ENCODE measurements at places on chromosomes 13 and 19.

DNA sequence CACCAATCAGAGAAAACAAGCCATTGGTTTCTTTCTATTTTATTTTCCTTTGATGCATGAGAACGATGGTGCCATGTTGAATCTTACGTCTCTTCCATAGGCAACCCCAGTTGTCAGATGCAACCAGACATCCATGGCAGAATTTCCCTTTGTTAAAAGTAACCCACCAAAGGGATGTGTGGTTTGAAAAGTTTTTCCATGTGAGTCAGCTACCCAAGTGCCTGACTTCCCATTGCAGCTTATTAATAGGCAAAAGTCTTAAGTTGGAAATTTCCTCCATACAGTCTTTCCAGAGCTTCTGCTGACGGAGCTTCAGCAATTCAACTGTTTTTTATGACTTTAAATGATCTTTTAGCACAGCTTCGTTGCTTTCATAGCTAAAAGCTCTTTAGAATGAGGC is 73.8 kb upstream of the FAM216B start:
- H3K36me3 ChIP-seq = no peaks in the 10 kb centered on the region
- H3K27ac ChIP-seq = no peak overlapping the region
- no peak overlapping the region for H3K4me3 ChIP-seq
- no peaks in the 10 kb centered on the region for H3K4me1 ChIP-seq

DNA sequence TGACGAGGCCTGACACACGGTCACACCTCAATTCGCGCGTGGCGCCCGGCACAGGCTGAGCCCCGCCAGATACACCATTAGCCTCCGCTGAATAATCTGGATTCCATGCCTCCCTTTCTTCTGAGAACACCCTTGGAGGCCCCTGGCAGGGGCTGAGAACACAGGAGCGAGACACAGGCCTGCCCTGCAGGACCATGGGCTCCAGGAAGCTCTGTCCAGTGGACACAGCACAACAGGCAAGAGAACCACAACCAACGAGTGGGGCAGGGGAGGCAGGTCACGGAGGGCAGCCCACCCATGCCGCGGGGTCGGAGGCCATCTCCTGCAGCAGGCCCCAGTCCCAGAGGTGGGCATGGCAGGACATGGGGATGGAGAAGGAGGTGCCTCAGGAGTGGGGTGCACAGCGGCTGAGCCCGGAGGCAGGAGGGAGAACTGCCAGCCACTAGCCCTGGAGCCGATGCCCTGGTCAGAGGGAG is 75.8 kb upstream of the C13orf46 start:
- DNase-seq = no peak
- H3K36me3 ChIP-seq = no peaks in the 10 kb centered on the region
- no peak overlapping the region for H3K27ac ChIP-seq
- no peak overlapping the region for H3K4me3 ChIP-seq
- H3K4me1 ChIP-seq = no peaks in the 10 kb centered on the region

GRCh38 chr19:39264306-39265290 is 3.6 kb upstream of the IFNL2 start:
- H3K27me3 ChIP-seq = peaks cover 17% of the 10 kb centered on the region
- H3K4me3 ChIP-seq = no peak overlapping the region
- DNase-seq = peak; percentile 54
- H3K27ac ChIP-seq = no peak overlapping the region

- H3K27ac ChIP-seq = no peak overlapping the region
- H3K27me3 ChIP-seq = no peaks in the 10 kb centered on the region
- H3K36me3 ChIP-seq = no peaks in the 10 kb centered on the region
- no peak overlapping the region for H3K4me3 ChIP-seq
These were observed 6.7 kb downstream of the NAPSA start for GRCh38 chr19:50358483-50359327.

DNA sequence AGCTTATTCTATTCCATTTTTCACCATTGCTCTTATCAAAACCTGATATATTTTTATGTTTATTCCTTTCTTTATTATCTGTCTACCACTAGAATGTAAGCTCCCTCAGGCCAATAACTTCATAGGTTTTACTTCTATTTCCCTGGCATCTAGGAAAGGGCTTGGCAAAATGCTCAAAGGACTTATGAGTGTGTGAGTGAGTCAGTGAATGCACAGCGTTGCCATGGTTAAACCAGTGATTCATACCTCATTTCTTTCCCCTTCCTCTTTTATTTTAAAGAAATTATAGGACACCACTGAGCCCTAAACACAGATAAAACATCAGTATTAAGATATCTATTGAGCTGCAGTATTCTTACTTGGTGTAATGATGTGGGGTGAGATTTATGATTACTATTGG is 162.1 kb downstream of the GPC6 start:
- H3K36me3 ChIP-seq = no peaks in the 10 kb centered on the region
- H3K4me3 ChIP-seq = no peak overlapping the region
- no peaks in the 10 kb centered on the region for H3K27me3 ChIP-seq
- no peak for DNase-seq

- no peaks in the 10 kb centered on the region for H3K27me3 ChIP-seq
- peaks cover 10% of the 10 kb centered on the region for H3K4me1 ChIP-seq
- peak overlapping the region; percentile 91 for H3K4me3 ChIP-seq
- H3K27ac ChIP-seq = no peak overlapping the region
These were observed 1.3 kb downstream of the UBE2S start for GRCh38 chr19:55406091-55406825.

DNA sequence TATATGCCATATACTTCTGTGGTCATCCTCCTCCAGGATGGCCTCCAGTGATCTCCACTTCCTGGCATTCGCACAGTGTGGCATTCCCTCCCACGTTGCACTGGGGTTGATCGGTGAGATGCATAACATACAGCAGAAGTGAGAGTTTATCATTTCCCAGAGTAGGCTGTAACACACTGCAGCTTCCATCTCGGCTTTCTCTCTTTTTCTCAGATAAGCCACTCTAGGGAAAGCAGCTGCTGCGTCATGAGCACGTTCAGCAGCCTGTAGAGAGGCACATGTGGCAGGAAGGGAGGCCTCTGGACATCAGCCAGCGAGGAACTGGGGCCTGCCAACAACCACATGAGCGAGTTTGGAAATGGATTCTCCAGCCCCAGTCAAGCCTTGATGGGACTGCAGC is 807.1 kb downstream of the DIAPH3 start:
- DNase-seq = no peak
- no peaks in the 10 kb centered on the region for H3K36me3 ChIP-seq
- H3K27ac ChIP-seq = peak overlapping the region; percentile 52
- H3K4me3 ChIP-seq = no peak overlapping the region
- no peaks in the 10 kb centered on the region for H3K27me3 ChIP-seq

DNA sequence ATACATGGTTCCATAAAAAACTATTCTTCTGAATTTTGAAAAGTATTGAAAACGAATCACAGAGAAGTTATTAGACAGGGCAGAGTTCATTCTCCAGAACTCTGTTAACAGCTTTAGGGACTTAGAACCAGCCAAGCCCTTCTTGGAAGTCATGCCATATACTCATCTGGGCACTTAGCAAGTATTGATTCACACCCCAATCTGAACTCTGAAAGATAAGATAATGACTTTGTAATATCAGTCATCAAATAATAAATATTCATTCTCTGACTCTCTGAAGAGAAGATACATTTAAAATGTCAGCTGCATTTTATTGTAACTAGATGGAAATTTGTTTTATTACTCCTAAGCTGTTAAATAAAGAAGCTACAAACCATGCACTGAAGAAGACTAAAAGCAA is 43.8 kb upstream of the ITM2B start:
- H3K4me3 ChIP-seq = no peak overlapping the region
- H3K27me3 ChIP-seq = no peaks in the 10 kb centered on the region
- DNase-seq = no peak
- H3K4me1 ChIP-seq = no peaks in the 10 kb centered on the region
- H3K36me3 ChIP-seq = no peaks in the 10 kb centered on the region

DNA sequence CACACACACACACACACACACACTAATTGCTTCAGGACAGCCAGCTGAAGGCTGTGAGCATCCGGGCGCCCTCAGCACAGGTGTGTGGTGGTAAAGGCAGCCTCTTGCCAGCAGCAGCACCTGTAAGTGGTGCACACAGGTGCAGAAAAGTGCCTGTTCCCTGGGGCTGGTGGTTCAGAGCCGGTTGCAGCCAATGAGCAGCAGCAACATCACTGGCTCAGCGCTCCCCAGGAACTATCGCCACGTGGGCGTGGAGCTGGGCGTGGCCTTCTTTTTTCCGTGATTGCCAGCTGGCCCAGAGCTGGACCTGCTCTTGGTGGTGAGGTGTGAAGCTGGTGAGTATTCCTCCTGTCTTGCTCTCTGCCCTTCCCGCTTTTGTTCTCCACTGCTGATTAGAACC is at the start of gene NLRP5:
Gene NLRP5, plus strand, starts transcription at position 289 of the 400 bp plus-strand sequence.
- H3K27me3 ChIP-seq = no peaks in the 10 kb centered on the region
- H3K4me3 ChIP-seq = no peak within 1 kb of the TSS
- no peaks in the 10 kb centered on the region for H3K36me3 ChIP-seq
- DNase-seq = no peak
- no peaks in the 10 kb centered on the region for H3K4me1 ChIP-seq

DNA sequence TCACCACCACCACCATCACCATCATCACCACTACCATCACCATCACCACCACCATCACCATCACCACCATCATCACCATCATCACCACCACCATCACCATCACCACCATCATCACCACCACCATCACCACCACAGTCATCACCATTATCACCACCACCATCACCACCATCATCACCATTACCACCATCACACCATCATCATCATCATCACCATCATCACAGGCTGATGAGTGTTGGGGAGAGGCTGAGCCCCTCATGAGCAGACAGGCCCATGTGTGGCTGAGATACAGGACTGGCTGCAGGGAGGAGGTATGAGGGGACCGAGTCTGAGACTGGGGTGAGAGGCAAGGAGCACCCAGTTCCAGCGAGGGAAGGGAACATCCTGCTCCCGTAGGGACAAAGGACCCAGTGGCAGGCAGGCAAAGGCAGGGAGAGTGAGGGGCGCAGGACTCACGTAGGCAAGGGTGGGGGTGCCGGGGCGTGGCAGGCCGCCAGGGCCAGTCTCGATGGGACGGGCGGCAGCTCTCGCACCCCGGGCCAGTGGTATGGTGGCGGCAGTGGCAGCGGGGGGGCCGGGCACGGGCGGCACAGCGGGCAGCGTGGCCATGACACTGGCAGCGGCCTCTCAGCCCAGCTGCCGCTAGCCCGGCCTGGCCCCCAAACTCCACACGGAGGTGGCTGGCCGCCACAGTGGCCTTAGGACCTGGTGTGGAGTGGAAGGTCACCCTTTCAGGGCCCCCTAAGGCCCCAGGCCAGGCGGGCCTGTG is 2.7 kb downstream of the NTN5 start:
- H3K36me3 ChIP-seq = no peaks in the 10 kb centered on the region
- DNase-seq = no peak
- H3K4me3 ChIP-seq = no peak overlapping the region
- H3K27me3 ChIP-seq = no peaks in the 10 kb centered on the region
- no peaks in the 10 kb centered on the region for H3K4me1 ChIP-seq

- peak overlapping the region; percentile 37 for H3K4me3 ChIP-seq
- H3K27me3 ChIP-seq = no peaks in the 10 kb centered on the region
- H3K36me3 ChIP-seq = peaks cover 2% of the 10 kb centered on the region
- peak; percentile 87 for DNase-seq
- no peak overlapping the region for H3K27ac ChIP-seq
- no peaks in the 10 kb centered on the region for H3K4me1 ChIP-seq
These were observed 27.3 kb downstream of the NUMBL start for GRCh38 chr19:40662925-40663694.

GRCh38 chr13:64289702-64290101 is 2874.1 kb upstream of the PCDH20 start:
- H3K27ac ChIP-seq = no peak overlapping the region
- H3K36me3 ChIP-seq = no peaks in the 10 kb centered on the region
- peak; percentile 33 for DNase-seq
- H3K4me1 ChIP-seq = no peaks in the 10 kb centered on the region

DNA sequence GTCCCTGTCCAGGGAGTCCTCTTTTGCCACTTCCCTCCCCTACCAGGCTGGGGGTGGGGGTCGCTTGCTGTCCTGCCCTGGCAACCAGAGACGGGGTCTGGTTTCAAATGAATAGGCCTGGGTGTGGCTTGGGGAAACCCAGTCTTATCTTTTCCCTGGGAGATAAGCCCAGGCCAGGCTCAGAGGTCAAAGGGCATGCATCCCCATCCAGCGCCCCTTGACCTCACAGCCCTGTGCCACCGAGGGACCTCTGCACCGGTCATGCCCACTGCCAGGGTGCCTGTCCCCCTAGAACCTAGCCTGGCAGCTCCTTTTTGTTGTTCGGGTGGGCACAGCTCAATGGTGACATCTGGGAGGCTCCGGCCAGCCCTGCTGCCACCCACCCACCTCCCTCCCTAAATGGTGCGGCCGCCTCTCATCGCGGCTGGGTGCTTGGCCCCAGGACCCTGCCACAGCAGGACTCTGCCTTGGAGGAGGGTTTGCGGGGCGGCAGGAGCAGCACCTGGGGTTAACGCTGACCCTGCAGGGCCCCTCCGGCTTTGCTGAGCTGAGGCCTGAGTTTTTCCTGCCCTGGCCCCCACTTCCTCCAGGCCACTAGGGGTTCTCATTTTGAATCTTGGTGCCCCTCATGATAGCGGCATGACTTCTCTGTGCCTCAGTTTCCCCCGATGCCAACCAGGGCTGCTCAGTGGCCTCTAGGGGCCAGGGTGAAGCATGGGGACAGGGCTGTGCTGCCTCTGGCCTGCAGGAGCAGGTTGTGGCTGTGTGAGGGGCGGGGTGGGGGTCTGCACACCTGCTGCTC is 2.9 kb upstream of the CERS1 start:
- no peaks in the 10 kb centered on the region for H3K27me3 ChIP-seq
- H3K27ac ChIP-seq = no peak overlapping the region
- H3K4me3 ChIP-seq = no peak overlapping the region
- no peaks in the 10 kb centered on the region for H3K4me1 ChIP-seq
- peaks cover 2% of the 10 kb centered on the region for H3K36me3 ChIP-seq

DNA sequence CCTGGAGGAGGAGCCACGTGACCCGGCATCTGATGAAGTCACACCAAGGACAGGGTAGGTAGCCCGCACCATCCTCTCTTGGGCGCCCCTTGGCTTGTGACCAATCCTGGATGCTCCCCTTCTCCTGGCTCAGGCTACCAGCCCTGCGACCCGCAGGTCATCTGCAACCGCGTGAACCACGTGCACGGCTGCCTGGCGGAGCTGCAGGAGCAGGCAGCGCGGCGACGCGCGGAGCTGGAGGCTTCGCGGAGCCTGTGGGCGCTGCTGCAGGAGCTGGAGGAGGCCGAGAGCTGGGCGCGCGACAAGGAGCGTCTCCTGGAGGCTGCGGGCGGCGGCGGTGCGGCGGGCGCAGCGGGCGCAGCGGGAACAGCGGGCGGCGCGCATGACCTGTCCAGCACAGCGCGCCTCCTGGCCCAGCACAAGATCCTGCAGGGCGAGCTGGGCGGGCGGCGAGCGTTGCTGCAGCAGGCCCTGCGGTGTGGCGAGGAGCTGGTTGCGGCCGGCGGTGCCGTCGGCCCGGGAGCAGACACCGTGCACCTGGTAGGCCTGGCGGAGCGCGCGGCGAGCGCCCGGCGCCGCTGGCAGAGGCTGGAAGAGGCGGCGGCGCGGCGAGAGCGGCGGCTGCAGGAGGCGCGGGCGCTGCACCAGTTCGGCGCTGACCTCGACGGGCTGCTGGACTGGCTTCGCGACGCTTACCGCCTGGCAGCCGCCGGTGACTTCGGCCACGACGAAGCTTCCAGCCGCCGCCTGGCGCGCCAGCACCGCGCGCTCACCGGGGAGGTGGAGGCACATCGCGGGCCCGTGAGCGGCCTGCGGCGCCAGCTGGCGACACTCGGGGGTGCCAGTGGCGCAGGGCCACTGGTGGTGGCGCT is 45.9 kb downstream of the SPTBN4 start:
- H3K36me3 ChIP-seq = no peaks in the 10 kb centered on the region
- no peak overlapping the region for H3K27ac ChIP-seq
- no peak overlapping the region for H3K4me3 ChIP-seq

Data from mesendoderm (in vitro differentiated cells).